ENCODE measurements at places on chromosomes 3 and 15.

DNA sequence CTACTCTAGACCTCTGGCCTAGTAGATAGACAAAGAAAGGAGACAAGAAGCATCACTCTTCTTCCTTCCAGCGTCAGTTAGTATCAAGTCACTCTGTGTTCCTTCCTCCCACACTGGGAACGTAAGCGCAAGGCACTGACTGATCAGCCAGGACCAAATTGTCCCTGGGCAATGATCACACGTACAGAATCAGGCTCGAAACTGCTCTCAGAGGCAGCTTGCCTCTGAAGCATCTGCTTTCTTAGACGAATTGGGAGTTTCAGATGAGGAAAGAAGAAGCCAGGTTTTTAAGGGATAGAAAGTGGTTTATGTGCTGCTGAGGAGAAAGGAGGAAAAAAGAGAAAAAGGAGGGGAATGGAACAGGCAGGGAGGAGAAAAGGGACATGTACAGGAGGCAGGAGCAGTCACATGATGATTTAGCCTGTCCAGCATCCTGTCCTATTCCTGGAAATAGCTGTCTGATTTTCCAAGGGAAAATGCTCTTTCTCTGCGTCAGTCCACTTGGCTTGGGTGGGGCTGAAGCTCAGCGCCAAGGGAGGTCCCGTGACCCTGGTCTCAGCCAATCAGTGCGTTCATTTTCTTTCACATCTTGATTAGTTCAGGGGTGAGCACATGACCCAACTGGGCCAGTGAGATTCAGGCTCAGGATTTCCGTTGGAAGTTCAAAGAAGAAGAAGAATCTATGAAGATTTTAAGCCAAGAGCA lies 102.0 kb upstream of the PRICKLE2 start:
- DNase-seq: no peak

GRCh38 chr3:123002100-123002748 lies 25.3 kb downstream of the SEMA5B start:
- no peak for DNase-seq

- peak; percentile 62 for DNase-seq
Observed at GRCh38 chr15:67064607-67065530, 533 bp upstream of the SMAD3 start.

- DNase-seq: no peak
Observed at GRCh38 chr3:187064210-187065115, 74.8 kb downstream of the RPL39L start.

- no peak for DNase-seq
Observed at GRCh38 chr3:23873941-23874340, 42.8 kb downstream of the NKIRAS1 start.

DNA sequence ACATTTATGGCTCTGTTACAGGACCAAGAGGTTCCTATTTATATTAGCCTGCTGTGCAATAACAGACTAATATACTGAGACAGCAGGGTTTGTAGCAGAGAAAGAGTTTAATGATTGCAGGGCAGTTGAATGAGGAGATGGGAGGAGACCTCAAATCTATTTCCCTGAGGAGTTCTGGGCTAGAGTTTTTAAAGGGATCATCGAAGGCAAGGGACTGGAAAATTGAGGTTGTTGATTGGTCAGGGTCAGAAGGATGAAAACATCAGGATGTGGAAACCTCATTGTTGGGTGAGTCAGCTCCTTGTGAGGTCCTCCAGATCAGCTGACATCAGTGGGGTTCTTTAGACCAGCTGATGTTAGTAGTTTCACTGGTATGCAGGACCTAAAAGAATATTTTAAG lies 60.6 kb upstream of the GOLGA8B start:
- DNase-seq: no peak

DNA sequence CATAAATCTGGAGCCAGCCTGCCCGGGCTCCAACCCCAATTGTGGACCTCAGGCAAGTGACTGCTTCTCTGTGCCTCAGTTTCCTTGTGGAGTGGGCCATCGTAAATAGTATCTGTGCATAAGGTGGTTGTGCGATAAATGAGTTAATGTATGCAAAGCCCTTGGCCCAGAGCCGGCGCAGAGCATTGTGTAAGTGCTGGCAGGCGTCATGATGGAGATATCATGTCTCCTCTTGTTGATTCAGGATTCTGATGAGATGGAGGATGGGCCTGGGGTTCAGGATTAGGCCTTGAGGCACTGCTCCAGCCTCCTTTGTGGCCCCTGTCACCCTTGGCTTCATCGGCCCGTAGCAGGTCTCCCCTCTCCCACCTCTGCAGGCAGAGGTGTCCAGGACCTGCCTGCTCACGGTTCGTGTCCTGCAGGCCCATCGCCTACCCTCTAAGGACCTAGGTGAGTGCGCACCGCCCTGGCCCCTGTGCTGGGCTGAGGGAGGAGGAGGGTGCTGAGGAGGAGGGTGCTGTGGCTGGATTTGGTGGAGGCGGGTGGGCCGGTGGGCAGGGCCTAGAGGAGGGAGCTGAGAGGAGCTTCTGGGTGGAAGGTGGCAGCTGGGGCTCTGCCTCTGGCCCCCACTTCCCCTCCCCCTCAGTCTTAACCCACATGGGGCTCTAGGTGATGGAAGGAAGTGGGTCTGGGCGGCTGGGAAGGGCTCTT lies 1.3 kb downstream of the PLA2G4B start:
- DNase-seq: no peak

GRCh38 chr3:177547711-177548350 lies 350.5 kb upstream of the TBL1XR1 start:
- no peak for DNase-seq

Measured in KBM-7 (cell line).